Mesendoderm (in vitro differentiated cells): ENCODE measurements at places on chromosomes 7 and 10.

DNA sequence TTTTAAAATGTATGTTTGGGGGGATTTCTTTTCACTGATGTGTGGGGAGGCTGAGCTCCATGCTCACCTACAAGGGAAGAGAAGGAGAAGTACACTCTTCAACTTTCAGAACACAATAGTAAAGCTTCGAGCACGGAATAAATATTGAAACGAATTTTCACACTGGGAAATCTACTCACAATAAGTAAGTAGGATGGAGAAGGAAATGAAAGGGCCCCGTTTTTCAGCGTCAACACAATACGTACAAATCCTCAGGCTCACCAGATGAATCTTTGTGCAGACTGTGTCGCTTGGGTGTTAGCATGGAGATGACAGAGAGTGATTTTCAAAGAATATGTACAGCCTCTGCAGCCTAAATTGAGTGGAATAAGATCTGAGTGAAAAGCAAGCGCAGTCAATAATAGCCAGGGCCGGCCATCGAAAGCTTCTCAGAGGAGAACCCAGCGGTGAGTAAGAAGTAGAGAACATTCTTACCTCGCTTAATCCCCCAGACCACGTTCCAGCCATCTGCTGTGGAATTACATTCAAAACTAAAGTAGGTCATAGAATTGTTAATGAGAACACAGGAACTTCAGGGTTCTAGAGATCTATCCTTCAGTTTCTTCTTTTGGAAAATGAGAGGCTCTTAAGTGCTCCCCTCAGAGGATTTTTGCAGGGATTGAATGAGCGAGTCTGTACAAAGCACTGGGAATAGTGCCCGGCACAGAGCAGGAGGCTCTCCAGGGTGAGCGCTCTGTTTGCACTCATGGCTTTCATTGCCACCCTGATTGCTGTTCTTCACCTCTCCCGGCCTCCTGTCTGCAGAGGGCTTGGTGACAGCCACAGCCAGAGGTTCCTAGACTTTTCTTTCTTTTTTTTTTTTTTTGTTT lies 292.8 kb downstream of the SFMBT2 start:
- DNase-seq = no peak

GRCh38 chr10:47031901-47032465 lies 120.8 kb downstream of the PTPN20 start:
- DNase-seq = no peak

- no peak for DNase-seq
These were observed 62.0 kb downstream of the EPDR1 start for GRCh38 chr7:37982423-37982822.

GRCh38 chr10:62016623-62017490 lies 115.4 kb downstream of the ARID5B start:
- DNase-seq = no peak

- no peak for DNase-seq
These were observed 192.0 kb upstream of the PTN start for GRCh38 chr7:137535579-137535978.

GRCh38 chr7:149669121-149669818 lies 104.1 kb downstream of the ZNF467 start:
- peak; percentile 50 for DNase-seq

DNA sequence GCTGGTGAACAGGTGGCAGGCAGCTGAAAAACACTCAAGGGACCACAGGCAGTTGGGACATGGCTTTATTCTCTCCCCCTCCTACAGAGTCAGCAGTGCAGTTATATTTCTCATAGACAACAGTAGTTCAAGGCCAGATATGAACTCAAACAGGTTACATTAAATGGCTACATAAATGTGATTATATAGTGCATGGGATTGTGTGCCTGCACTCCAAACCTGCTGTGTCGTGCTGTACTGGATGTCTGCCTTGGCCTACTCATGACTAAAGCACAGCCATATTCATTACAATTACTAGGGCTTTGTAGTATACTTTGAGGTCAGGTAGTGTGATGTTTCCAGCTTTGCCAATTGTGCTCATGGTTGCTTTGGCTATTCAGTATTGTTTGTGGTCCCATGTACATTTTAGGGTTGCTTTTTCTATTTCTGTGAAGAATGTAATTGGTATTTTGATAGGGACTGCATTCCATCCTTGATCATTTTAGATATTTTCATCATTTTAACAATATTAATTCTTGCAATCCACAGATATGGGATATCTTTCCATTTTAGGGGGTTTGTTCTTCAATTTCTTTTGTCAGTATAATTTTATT lies 393.6 kb downstream of the CNTNAP2 start:
- DNase-seq = peak; percentile 37

GRCh38 chr10:4240608-4241197 lies 455.7 kb upstream of the KLF6 start:
- peak; percentile 57 for DNase-seq

DNA sequence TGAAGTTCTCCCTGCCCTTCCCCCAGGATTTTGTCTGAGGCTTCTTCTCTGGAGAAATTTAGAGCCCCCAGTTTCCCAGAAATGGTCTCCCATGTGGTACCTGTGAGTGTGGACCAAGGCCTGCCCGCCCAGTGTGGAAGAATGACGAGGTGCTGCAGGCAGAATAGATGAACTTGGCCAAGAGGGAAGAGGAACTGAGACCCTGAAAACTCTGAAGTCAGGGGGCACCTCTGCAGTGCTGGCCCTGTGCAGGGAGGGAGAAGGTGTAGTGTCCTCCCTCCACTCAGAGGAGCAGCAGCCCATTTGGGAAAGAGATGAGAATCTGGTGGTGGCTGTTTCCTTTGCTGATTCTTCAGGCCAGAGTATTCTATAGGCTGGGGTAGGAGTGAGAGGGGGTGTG lies 115.2 kb upstream of the PCGF5 start:
- no peak for DNase-seq

DNA sequence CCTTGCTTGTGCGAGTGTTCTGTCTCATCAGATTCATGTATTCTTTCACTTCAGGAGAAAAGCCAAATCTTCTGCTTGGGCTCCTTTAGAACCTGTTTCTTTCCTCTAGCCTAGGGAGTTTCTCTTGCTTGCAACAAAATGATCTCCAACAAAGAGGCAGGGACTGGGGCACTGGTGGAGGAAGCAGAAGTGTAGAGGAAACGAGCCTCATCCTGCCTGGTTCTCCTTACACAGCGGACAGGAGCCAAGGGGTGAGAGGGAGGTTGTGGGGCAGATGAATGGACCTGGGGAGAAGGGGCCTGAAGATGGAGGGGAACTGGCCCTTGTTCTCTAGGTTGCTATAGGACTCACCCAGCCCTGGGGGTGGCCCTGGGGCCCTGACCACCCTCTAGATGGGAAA lies 141.1 kb downstream of the PKD1L1 start:
- no peak for DNase-seq

GRCh38 chr7:44071726-44072363 lies 6.5 kb upstream of the PGAM2 start:
- no peak for DNase-seq

- DNase-seq = peak; percentile 42
These were observed 650 bp downstream of the UBE2D1 start for GRCh38 chr10:58335306-58336005.

GRCh38 chr7:145909991-145910513 lies 206.5 kb upstream of the CNTNAP2 start:
- no peak for DNase-seq

GRCh38 chr7:55092186-55092974 lies 73.6 kb downstream of the EGFR start:
- DNase-seq = no peak

- DNase-seq = no peak
These were observed 441.4 kb downstream of the CNTNAP2 start for GRCh38 chr7:146557971-146558469.

GRCh38 chr10:46995234-46995633 lies 84.0 kb downstream of the PTPN20 start:
- peak; percentile 62 for DNase-seq

- peak; percentile 73 for DNase-seq
These were observed 220.8 kb upstream of the CELF2 start for GRCh38 chr10:10796774-10797415.

GRCh38 chr10:124520558-124521428 lies 59.2 kb downstream of the LHPP start:
- DNase-seq = no peak

DNA sequence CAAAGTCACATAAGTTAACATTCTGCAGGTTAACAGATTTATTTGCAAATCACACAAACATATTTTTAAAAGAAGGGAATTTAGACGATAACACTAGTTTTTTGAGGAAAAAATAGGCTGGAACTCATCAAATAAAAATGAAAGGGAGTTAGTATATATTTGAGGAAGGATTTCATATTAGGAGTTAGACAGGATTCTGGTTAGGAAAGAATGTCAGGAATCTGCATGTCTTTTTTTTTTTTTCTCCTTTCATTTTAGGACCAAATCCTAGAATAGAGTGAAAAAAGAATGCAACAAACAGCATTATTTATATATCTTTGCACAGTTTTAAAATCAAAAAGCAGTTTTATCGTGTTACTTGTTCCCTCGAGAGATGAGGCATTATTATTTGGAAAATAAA lies 8.9 kb upstream of the TRDMT1 start:
- DNase-seq = no peak

- DNase-seq = no peak
These were observed 124.4 kb upstream of the NPS start for GRCh38 chr10:127424594-127425264.

GRCh38 chr7:41147606-41148485 lies 555.0 kb downstream of the INHBA start:
- DNase-seq = no peak

- DNase-seq = no peak
These were observed 49.7 kb upstream of the ANTXRL start for GRCh38 chr10:46236941-46237681.

DNA sequence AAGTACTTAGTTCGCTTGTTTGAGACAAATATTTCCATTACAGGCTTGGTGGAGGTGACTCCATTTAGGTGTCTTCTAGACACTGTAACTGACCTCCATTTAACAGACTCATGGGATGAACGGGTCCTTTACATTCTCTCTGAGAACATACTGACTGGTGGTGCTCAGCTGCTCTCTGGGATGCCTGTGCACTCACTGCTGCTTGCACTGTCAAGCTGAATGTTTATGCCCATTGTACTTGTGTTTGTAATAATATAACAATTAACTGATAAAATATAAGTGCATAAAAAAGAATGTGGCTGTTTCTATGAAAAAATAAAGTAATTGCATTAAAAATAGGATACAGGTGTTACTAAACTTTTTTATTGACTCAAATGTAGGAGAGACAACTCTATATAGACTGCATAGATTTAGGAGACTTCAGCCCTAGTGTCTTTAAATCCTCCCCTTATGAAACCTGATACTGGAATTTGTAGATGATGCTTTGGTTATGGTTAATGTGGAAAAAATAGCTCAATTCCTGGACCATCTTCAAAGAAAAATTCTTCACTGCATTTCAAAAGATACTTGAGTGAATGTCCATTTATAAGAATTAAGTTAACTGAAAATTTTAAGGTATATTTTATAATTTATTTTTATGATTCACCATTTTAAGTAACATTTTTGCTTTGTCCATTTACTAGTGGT lies 85.4 kb downstream of the CDK14 start:
- no peak for DNase-seq

- peak; percentile 19 for DNase-seq
These were observed 274.6 kb downstream of the ARL4A start for GRCh38 chr7:12961910-12962480.

GRCh38 chr10:131743190-131744151 lies 157.3 kb upstream of the PPP2R2D start:
- peak; percentile 77 for DNase-seq

GRCh38 chr10:126476246-126476645 lies 88.0 kb upstream of the ADAM12 start:
- DNase-seq = peak; percentile 39

DNA sequence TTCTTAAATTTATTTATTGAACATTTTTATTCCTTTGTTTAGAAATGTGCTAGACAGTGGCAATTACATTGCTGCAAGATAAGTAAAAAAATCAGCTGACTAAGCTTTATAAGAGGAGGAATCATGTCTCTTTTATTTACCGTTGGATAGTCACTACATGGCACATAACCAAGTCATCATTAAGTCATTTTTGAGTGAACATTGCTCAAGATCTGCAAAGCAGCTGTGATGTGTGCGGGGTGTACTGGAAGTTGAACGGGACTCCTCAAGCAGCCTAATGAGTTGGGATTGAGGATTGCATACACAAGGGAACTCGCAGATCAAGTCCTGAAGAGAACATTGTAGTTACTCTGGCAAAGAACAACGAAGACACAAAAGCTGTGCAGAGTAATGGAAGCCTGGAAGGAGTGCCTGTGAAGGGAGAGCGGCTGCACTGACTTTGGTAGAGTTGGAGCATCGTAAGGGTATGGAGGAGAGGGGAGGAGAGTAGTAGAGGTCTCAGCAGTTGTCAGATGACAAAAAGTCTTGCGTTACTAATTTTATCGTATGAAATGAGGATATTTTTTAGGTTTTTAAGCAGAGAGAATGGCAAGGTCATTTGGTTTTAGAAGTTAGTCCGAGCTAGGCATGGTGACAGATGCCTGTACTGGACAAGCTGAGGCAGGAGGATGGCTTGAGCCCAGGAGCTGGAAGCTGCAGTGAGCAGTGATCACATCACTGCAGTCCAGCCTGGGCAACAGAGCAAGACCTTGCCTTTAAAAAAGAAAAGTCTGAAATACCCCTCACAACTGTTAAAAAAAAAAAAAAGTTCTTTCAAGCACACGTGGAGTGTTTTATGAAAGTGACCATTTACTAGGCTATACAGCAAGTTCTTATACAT lies 95.1 kb downstream of the BMPR1A start:
- DNase-seq = no peak

DNA sequence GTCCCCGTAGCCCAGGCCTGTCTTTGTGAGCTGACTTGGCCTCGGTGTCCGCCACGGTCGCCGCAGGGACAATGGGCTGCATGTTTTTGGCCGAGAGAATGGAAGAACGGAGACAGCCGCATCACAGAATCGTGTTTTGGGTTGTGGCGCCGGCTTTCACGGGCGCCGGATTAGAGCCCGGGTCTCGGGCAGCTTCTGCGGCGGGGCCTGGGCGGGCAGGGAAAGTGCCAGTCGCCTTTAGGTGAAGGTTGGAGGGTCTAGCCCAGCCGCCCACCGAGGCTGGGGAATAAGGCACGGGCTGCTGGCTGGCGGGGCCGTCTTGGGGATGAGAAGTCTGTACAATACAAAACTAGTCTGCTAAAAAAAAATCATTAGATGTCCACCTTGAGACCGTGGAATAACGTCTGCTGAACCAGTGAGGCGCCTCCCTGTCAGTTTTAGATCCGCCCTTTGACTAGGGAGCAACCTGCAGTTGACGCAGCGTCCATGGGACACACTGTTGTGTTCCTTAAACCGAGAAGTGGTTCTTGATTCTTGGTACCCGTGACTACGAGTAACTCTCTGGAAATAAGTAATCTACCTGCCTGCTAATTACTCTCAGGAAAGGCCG lies 577 bp downstream of the DNAJB9 start:
- DNase-seq = peak; percentile 65

- DNase-seq = no peak
These were observed 32.8 kb downstream of the TSPAN12 start for GRCh38 chr7:120825152-120825551.

- peak; percentile 73 for DNase-seq
These were observed 225.2 kb upstream of the PRSS58 start for GRCh38 chr7:142482891-142483658.

- peak; percentile 53 for DNase-seq
These were observed 95.7 kb downstream of the PKD1L1 start for GRCh38 chr7:47852330-47853245.
